ENCODE measurements at places on chromosomes 5 and 9.

- DNase-seq = no peak
These were observed 1.1 kb upstream of the TCF7 start for GRCh38 chr5:134113363-134113889.

GRCh38 chr5:24245821-24246220 is 399.0 kb downstream of the CDH10 start:
- DNase-seq = no peak

DNA sequence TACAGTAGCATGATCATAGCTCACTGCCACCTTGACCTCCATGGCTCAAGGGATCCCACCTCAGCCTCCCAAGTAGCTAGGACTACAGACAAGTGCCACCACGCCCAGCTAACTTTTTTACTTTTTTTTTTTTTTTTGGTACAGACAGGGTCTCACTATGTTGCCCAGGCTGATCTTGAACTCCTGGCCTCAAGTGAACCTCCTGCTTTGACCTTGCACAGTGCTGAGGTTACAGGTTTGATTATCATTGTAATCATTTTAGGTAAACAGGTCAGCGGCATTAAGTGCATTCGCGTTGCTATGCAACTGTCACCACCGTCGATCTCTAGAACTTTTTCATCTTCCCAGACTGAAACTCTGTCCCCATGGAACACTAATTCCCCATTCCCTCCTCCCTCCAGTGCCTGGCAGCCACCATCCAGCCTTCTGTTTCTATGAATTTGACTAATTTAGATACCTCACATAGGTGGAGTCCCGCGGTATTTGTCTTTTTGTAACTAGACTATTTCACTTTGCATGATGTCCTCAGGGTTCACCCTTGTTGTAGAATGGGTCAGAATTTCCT is 5.8 kb upstream of the CARD19 start:
- no peak for DNase-seq

DNA sequence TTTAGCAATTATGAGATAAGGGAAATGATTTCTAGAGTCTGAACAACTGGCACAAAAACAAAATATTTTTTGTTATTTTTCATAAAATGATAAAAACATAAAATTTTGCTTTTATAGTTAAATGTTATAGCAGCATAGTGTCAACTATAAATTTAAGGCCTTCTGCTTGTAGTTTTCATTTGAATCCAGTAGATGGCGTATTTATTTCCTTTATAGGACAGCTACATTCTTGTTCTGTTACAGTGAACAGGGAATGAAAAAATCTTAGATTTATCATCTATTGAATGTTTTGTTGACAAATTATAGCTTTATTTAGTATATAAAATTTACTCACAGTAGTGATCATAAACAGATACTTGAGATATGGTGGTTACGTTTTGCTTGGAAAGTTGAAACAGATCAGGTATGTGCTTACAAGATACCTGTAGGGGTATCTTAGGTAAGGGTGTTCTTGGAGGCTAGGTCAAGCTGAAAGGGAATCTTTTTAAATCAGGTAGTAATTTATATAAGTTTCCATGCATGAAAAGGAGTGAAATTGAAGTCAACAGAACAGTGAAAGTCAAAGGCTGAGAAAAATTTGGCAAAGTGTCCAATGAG is 239.3 kb upstream of the GRIN3A start:
- DNase-seq = peak; percentile 2

- DNase-seq = no peak
These were observed 37.1 kb upstream of the FAT2 start for GRCh38 chr5:151628112-151628823.

GRCh38 chr9:74887041-74887980 is at the start of gene TRPM6:
Gene TRPM6 (minus strand): TSS chr9:74887921. CDS start chr9:74887856, 65 bp downstream.
- peak; percentile 24 for DNase-seq

DNA sequence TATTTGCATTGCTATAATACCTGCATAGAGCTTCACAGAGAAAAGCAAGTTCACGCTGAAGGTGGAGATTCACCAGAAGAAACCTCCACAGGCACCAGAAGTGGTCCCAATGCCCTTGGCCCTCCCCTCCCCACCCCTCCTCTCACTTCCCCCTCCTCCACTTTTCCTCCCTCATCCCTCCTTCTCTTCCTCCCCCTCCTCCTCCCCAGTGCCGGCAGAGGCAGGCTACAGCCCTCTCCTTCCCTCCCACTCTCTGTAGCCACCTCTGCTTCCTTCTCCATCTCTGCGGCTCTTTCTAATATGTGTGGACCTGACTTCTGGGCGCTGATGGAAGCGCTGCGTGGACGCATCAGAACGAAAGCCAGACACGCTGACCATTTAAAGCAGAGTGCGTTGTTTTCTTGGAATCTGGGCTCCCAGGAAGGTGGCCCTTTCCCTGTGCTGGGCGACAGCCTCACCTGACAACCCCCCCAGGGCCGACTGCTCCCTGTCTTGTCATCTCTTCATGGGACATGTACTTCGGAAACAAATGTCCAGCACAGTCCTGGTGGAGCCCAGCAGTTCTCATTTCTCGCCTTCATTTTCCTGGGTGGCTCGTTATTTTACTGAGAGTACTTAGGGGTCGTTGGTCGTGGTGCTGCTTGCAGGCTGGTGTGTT is 29.5 kb downstream of the NDUFS6 start:
- no peak for DNase-seq

- DNase-seq = no peak
These were observed 2200.4 kb upstream of the C9orf72 start for GRCh38 chr9:29773676-29774075.

- no peak for DNase-seq
These were observed 177.9 kb upstream of the KLF4 start for GRCh38 chr9:107667231-107668070.

Data from non-pigmented ciliary epithelial cell (primary cell).